ENCODE measurements at places on chromosomes 1 and 21. TPM values are rescaled to one million over a fixed set of nuclear protein-coding genes. Genes with fewer than 3 reads are reported as not detected.

The PADI3 gene
- total RNA-seq, result 5.0 TPM

GRCh38 chr1:116408803-116409720 lies 36.0 kb downstream of the ATP1A1 start:
- no peak for DNase-seq

The ACTA1 gene
- total RNA-seq, result not detected

GRCh38 chr21:14602382-14602958 lies 56.4 kb upstream of the SAMSN1 start:
- DNase-seq, result no peak

- peak; percentile 99 for DNase-seq
Measured at GRCh38 chr1:40107290-40107959, 10.4 kb upstream of the PPT1 start.

DNA sequence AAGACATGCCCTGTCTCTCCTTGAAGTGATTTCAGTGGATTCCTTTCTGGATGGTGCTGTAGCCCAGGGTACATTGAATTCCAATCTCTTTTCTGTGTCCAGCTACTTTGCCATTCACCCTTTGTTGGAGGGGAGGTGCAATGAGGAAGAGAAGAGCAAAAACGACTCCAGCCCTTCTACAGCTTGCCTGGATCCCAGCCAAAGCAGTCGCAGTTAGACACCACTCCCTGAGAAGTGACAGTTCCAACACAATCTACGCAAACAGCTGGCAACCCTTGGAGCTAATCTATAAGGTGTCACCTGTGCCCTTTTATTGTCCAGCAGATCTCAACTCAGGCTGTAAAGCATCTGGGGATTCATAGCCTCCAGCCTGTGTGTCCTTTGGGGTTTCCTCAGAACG lies 4.6 kb downstream of the CD244 start:
- DNase-seq, result no peak

GRCh38 chr21:15333136-15333710 lies 268.4 kb upstream of the NRIP1 start:
- no peak for DNase-seq

The SYDE2 gene
- total RNA-seq, result 10.3 TPM

DNA sequence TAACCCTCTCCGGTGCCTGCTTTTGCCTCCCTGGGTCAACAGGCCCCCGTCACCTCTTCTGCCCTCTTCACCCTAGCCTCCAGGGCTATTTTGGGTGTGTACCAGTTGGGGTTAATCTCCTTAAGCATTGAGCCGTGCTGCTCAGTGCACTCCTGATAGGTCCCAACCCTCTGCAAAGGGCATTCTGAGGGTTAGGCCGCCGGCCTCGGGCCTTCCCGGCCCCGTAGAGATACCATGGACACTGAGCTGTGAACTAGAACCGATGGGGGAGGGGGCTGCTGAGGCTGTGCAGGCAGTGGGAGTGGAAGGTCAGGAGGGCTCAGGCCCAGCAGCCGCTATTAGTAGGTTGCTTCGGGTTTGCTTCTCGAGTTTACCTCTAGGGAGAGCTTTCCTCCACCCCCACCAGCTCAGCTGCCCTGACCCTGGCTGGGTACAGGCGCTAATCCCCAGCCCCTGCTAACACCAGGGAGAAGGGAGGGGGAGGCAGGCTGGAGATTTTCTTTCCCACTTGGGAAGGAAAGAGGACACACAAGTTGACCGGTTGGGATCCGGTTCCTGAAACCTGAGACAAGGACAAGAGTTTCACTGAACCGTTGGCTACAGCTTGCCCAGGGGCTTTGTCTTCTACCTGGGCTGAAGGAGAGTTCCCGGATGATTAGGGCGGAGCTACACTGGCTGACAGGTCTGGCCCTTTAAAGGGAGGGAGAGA lies 4.8 kb downstream of the LMOD1 start:
- peak; percentile 53 for DNase-seq

The EIF2D gene
- total RNA-seq, result 59.0 TPM

- no peak for DNase-seq
Measured at GRCh38 chr21:28580585-28580984, 412.1 kb downstream of the LTN1 start.

DNA sequence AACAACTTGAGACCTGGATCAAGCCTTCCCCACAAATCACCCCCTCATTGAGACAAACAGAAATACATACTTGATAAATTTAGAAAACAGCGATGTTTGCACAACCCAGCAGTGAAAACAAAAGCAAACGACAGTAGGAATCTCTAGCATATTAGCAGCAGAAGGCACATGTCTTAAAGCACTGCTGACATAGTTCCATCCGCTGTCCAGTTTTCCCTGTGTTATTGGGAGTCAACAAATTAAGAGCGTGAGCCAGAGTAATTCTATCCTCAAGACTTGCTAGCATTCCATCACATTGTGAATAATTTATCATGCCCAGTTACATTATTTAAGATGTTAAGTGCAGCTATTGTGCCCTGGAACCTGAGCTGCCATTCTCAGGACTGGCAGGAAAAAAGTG lies 55.3 kb downstream of the IGSF5 start:
- DNase-seq, result no peak

All from PC-9 (cell line).